ENCODE measurements at places on chromosomes 1 and 21. TPM values are rescaled to one million over a fixed set of nuclear protein-coding genes. Genes with fewer than 3 reads are reported as not detected.

The SLC30A10 gene
- total RNA-seq = not detected

The RRP15 gene
- 18.0 TPM for total RNA-seq

The CCDC27 gene
- not detected for total RNA-seq

The ERMAP gene
- 3.4 TPM for total RNA-seq

The EPS8L3 gene
- not detected for total RNA-seq

The KCNJ9 gene
- not detected for total RNA-seq

The SLC1A7 gene
- not detected for total RNA-seq

DNA sequence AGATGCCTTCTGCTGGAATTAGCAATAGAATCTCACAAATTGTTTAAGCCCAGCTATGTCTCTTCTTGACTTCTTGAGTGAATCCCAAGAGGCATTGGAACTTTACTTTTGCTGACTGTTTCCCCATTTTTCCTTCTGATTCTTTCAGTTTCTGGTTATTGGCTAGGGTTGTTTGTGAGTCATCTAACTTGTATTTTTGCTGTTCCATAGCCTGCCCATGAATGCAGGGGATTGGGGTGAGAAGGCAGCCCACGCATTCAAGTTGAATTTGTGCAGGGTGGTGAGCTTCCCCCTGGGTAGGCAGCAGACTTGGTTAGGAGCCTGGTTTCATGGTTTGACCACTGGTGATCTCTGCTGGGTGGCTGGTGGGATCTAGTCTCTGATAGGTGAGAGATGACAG is 10.4 kb upstream of the KLF17 start:
- no peaks in the 10 kb centered on the region for H3K36me3 ChIP-seq
- no peak for DNase-seq
- H3K27me3 ChIP-seq = peaks cover 18% of the 10 kb centered on the region
- H3K4me1 ChIP-seq = no peaks in the 10 kb centered on the region

GRCh38 chr1:156128308-156128653 is 13.8 kb downstream of the LMNA start:
- H3K4me1 ChIP-seq = peaks cover 69% of the 10 kb centered on the region
- H3K4me3 ChIP-seq = no peak overlapping the region
- H3K27ac ChIP-seq = no peak overlapping the region

GRCh38 chr1:153100245-153100644 is 5.9 kb upstream of the SPRR2E start:
- H3K36me3 ChIP-seq = no peaks in the 10 kb centered on the region
- H3K4me3 ChIP-seq = no peak overlapping the region
- H3K27me3 ChIP-seq = peaks cover 20% of the 10 kb centered on the region
- H3K4me1 ChIP-seq = no peaks in the 10 kb centered on the region
- DNase-seq = no peak

- no peaks in the 10 kb centered on the region for H3K27me3 ChIP-seq
- DNase-seq = no peak
- H3K4me1 ChIP-seq = peaks cover 47% of the 10 kb centered on the region
- H3K27ac ChIP-seq = peak overlapping the region; percentile 94
Measured at GRCh38 chr21:44058981-44059380, 46.9 kb downstream of the TRAPPC10 start.

Data from activated CD4-positive, alpha-beta memory T cell treated with anti-CD3 and anti-CD28 coated beads for 36 hours (primary cell).